ENCODE measurements at places on chromosomes 2 and 18. TPM values are rescaled to one million over a fixed set of nuclear protein-coding genes. Genes with fewer than 3 reads are reported as not detected.

- H3K27me3 ChIP-seq: no peaks in the 10 kb centered on the region
- no peaks in the 10 kb centered on the region for H3K36me3 ChIP-seq
- peaks cover 9% of the 10 kb centered on the region for H3K4me1 ChIP-seq
- no peak overlapping the region for H3K4me3 ChIP-seq
- DNase-seq: no peak
- no peak overlapping the region for H3K27ac ChIP-seq
These were observed 21.8 kb upstream of the RGPD4 start for GRCh38 chr2:107804608-107805498.

The LAMA3 gene
- 4.9 TPM for total RNA-seq

DNA sequence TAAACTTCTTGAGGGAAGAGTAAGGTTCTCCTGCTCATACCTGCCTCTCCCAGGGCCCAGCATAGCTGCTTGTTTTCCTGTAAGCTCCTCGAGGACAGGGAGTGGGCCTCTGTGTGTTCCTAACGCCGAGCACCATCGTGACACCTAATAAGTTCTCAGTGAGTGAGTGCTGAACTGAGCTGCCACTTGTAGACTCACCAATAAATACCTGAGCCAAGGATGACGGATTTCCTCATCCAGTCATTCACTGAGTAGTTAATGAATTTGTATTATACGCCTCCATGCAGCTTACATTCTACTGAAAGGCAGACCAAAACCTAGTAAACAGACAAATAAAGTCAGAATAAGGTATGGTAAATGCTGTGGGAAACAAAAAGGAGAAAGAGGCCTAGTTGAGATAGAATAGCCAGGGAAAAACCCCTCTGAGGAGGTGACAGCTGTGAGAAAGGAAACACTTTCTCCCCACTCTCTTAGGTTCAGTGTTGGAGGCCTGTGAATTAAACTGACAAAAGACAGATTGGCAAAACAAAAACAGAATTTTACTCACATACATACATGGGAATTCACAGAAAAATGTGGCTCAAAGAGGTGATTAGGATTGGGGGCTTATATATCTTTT lies 138.6 kb downstream of the B3GNT2 start:
- H3K27me3 ChIP-seq: no peaks in the 10 kb centered on the region
- peak overlapping the region; percentile 42 for H3K27ac ChIP-seq
- H3K4me3 ChIP-seq: no peak overlapping the region
- peaks cover 29% of the 10 kb centered on the region for H3K4me1 ChIP-seq
- H3K36me3 ChIP-seq: no peaks in the 10 kb centered on the region
- no peak for DNase-seq

DNA sequence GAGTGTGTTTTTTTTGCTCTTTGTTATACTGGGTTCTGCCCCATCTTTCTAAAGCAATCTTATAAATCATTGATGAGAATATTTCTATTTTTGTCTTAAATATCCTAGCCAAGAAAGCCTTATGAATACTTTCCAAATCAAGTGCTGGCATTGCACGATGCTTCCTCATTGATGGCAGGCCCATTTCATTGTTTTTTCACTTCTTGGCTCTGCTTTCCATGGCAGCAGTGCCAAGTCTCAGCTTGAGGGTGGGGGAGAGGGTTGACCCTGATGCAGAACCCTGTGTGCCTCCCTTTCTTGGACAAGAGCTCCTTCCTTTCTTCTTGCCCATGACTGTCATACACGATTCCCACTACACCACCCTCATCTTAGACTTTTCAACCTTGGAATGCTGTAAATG lies 16.7 kb upstream of the CELF4 start:
- H3K4me3 ChIP-seq: no peak overlapping the region
- 0 out of 2 replicates have a peak, but pooled peaks cover 4% of the 10 kb centered on the region for H3K27me3 ChIP-seq
- H3K4me1 ChIP-seq: peaks cover 37% of the 10 kb centered on the region
- DNase-seq: no peak
- no peaks in the 10 kb centered on the region for H3K36me3 ChIP-seq

DNA sequence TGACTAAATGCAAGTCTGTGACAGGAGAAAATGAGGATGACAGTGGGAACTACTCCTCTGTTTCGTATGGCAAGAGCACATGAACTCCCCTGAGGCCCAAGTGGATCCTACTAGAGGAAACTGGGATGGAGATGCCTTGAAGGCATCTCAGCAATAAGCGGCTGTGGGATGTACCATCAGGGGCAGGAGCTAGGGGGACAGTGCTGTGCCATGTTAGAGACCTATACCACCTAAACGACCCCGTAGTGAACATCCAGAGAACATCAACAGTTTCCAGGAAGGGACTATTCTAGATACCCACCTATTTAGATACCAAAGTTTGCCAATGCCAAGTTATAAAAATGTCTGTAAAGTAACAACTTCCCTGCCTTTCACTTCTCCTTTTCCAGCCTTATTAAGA lies 860.8 kb upstream of the ACVR2A start:
- no peak overlapping the region for H3K4me3 ChIP-seq
- no peaks in the 10 kb centered on the region for H3K27me3 ChIP-seq
- DNase-seq: no peak
- H3K4me1 ChIP-seq: no peaks in the 10 kb centered on the region
- H3K36me3 ChIP-seq: no peaks in the 10 kb centered on the region

GRCh38 chr2:152042636-152043615 lies 55.9 kb downstream of the CACNB4 start:
- no peak overlapping the region for H3K27ac ChIP-seq
- H3K4me3 ChIP-seq: no peak overlapping the region
- no peaks in the 10 kb centered on the region for H3K36me3 ChIP-seq
- H3K27me3 ChIP-seq: no peaks in the 10 kb centered on the region
- peak; percentile 69 for DNase-seq
- peaks cover 16% of the 10 kb centered on the region for H3K4me1 ChIP-seq

The TNFAIP6 gene
- 3.2 TPM for total RNA-seq

GRCh38 chr2:60070736-60071489 lies 482.5 kb downstream of the BCL11A start:
- no peak overlapping the region for H3K27ac ChIP-seq
- no peaks in the 10 kb centered on the region for H3K4me1 ChIP-seq
- no peak for DNase-seq
- no peaks in the 10 kb centered on the region for H3K36me3 ChIP-seq

DNA sequence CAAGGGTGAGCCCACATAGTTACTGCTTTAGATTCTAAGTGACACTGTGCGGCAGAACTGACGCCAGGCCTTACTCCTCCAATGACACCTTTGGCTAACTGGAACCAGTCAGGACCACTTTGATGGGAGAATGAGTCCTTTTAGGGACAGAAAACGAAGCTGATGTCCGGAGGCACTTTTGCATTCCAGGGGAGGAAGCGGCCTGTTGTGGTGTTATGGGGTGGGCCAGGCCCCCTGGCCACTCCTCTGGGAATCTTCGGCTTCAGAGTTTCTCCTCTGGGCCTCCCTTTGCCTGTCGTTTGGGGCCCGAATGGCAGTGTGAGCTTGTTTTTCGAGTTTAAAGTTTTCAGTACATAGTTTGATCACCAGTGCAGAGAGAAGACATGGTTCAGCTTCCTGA lies 65.9 kb downstream of the MBP start:
- H3K4me3 ChIP-seq: no peak overlapping the region
- no peaks in the 10 kb centered on the region for H3K27me3 ChIP-seq
- no peaks in the 10 kb centered on the region for H3K36me3 ChIP-seq

DNA sequence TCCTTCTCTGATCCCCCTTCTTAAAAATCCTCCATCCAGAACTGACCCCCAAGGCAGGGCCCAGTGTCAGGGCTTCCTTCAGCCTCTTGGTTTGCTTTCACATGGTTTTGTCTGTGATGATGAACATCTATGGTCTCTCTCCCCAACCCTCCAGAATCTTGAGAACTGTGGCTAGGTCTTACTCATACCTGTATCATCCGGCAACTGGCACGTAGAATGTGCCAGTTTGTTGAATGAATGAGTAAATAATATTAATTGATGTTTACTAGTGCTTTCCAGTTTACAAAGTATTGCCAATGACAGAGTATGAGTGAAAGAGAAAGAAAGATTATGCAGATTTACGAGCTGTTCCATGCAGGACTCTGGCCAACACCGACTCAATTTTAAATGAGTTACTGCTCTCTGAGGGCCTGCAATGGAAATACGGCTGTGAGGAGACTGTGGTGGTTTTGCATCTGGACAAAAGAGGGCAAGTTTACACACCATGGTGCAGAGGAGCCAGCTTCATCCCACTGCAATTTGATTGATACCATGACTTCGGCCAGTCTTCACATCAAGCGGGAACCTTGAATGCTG lies 29.9 kb upstream of the TRIB2 start:
- DNase-seq: no peak
- no peak overlapping the region for H3K4me3 ChIP-seq
- H3K4me1 ChIP-seq: peaks cover 22% of the 10 kb centered on the region
- H3K27me3 ChIP-seq: no peaks in the 10 kb centered on the region
- no peak overlapping the region for H3K27ac ChIP-seq

The GALR1 gene
- 0.74 TPM for total RNA-seq

DNA sequence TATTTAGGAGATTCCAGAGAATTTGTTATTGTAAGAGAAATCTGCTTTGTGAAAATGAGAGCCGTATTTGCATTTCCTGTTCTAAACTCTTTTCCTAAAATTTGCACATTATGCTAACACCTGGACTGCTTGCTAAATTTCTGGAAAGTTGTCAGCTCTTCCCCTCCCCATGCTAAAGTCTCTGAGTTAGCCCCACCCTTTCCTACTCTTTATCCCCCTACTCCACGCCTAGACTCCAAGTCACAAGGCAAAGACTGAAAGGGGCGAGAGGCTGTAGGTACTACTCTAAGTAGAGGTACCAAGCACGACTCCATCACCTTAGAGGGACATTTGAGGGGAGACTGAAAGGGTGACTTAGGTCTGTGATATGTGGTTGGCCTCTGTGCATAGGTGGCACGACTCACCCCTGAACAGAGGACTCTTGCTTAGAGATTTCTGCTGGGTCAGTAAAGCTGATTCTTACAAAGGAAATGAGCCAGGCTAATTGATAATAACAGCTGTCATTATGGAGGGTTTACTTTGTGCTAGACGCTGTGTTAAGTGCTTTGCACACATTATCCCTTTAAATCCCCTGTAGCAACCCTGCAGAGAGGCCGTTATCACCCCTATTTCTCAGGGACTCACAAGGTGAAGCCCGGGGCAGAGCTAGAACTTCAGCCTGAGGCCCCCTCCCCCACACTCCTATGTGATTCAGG lies 373.5 kb downstream of the EN1 start:
- H3K36me3 ChIP-seq: no peaks in the 10 kb centered on the region
- no peaks in the 10 kb centered on the region for H3K27me3 ChIP-seq
- peak; percentile 48 for DNase-seq
- H3K4me1 ChIP-seq: peaks cover 23% of the 10 kb centered on the region

GRCh38 chr2:1070601-1071000 lies 120.0 kb downstream of the SNTG2 start:
- H3K4me3 ChIP-seq: no peak overlapping the region
- DNase-seq: no peak
- no peaks in the 10 kb centered on the region for H3K4me1 ChIP-seq

GRCh38 chr2:178928077-178928476 lies 120.9 kb upstream of the TTN start:
- H3K27me3 ChIP-seq: no peaks in the 10 kb centered on the region
- peak; percentile 17 for DNase-seq
- H3K36me3 ChIP-seq: peaks cover 4% of the 10 kb centered on the region
- no peak overlapping the region for H3K27ac ChIP-seq
- H3K4me3 ChIP-seq: no peak overlapping the region

DNA sequence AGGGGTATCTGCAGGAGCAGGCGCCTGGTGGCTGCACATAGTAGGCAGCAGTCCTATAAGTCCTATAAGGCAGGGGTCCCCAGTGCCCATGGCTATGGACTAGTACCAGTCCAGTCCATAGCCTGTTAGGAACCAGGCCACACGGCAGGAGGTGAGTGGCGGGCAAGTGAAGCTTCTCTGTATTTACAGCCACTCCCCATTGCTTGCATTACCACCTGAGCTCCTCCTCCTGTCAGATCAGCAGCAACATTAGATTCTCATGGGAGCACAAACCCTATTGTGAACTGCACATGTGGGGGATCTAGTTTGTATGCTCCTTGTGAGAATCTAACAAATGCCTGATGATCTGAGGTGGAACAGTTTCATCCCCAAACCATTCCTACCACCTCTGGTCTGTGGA lies 33.1 kb downstream of the STK25 start:
- DNase-seq: no peak
- H3K27me3 ChIP-seq: no peaks in the 10 kb centered on the region
- H3K36me3 ChIP-seq: no peaks in the 10 kb centered on the region
- H3K4me1 ChIP-seq: no peaks in the 10 kb centered on the region
- H3K27ac ChIP-seq: no peak overlapping the region
- H3K4me3 ChIP-seq: no peak overlapping the region

GRCh38 chr18:67001052-67001451 lies 397.2 kb upstream of the CDH19 start:
- DNase-seq: no peak
- H3K4me1 ChIP-seq: no peaks in the 10 kb centered on the region
- H3K27ac ChIP-seq: no peak overlapping the region
- no peak overlapping the region for H3K4me3 ChIP-seq
- H3K27me3 ChIP-seq: no peaks in the 10 kb centered on the region

DNA sequence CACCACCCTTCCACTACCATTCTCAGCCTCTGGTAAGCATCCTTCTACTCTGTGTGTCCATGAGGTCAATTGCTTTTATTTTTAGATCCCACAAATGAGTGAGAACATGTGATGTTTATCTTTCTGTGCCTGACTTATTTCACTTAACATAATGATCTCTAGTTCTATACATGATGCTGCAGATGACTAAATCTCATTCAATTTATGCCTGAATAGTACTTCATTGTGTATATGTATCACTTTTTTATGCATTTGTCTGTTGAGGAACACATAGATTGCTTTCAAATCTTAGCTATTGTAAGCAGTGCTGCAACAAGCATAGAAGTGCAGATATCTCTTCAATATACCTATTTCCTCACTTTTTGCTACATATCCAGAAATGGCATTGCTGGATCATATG lies 733.3 kb downstream of the SUCLG1 start:
- no peaks in the 10 kb centered on the region for H3K4me1 ChIP-seq
- DNase-seq: no peak
- H3K4me3 ChIP-seq: no peak overlapping the region
- no peak overlapping the region for H3K27ac ChIP-seq

The SETBP1 gene
- total RNA-seq: 3.7 TPM

- DNase-seq: no peak
- no peak overlapping the region for H3K4me3 ChIP-seq
- H3K4me1 ChIP-seq: peaks cover 6% of the 10 kb centered on the region
- H3K27me3 ChIP-seq: no peaks in the 10 kb centered on the region
- H3K27ac ChIP-seq: no peak overlapping the region
These were observed 1.8 kb downstream of the PRLH start for GRCh38 chr2:237568121-237568660.

The SH2D6 gene
- not detected for total RNA-seq

- peak overlapping the region; percentile 9 for H3K27ac ChIP-seq
- peaks cover 34% of the 10 kb centered on the region for H3K4me1 ChIP-seq
- no peaks in the 10 kb centered on the region for H3K27me3 ChIP-seq
- H3K36me3 ChIP-seq: no peaks in the 10 kb centered on the region
- H3K4me3 ChIP-seq: no peak overlapping the region
These were observed 39.3 kb downstream of the RAB10 start for GRCh38 chr2:26072925-26073768.

DNA sequence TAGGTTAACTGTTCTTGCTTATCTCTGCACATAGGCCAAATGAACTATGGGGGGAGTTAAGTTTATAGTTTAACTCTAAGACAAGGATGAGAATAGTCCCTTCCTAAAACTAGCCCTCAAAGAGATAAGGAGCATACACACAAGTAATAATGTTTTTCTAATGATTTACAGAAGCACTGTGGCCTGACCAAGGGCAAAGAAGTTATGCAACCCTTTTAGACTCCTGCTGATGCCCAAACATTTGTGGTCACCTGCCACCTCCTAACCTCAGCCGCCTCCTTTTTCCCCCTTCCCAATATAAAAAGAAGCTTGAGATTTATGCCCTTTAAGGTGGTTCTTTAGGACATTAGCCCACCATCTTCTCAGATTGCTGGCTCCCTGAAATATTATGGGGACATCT lies 357.7 kb downstream of the ALK start:
- H3K4me3 ChIP-seq: no peak overlapping the region
- no peaks in the 10 kb centered on the region for H3K36me3 ChIP-seq
- no peaks in the 10 kb centered on the region for H3K4me1 ChIP-seq
- no peaks in the 10 kb centered on the region for H3K27me3 ChIP-seq

Data from GM23338 (cell line).